ENCODE measurements at places on chromosomes 16 and 17.

DNA sequence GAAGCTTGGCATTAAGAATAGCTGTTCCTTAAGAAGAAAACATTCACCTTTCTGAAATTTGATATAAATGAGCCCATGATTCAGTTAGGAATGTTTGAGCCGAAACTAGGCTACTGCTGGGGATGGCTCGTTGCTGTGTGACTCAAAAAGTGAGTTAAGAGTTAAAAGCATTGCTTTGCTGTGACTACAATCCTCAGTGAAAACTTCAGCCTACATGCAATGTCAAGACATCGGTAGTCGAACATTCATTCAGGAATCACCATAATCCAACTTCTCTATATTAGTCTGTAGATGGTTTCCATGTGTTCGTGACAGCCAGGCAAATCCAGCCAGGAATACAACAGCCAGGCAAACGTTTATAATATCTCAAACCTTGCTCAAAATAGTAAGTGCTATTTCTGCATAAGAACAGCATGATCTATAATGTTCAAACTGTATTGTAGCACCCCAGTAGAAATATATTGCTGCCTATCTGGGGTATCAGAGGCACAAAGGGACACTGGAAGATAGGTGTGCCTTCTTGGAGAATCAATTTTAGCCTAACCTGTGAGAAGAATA is 1225.1 kb downstream of the CDH8 start:
- no peak for DNase-seq

DNA sequence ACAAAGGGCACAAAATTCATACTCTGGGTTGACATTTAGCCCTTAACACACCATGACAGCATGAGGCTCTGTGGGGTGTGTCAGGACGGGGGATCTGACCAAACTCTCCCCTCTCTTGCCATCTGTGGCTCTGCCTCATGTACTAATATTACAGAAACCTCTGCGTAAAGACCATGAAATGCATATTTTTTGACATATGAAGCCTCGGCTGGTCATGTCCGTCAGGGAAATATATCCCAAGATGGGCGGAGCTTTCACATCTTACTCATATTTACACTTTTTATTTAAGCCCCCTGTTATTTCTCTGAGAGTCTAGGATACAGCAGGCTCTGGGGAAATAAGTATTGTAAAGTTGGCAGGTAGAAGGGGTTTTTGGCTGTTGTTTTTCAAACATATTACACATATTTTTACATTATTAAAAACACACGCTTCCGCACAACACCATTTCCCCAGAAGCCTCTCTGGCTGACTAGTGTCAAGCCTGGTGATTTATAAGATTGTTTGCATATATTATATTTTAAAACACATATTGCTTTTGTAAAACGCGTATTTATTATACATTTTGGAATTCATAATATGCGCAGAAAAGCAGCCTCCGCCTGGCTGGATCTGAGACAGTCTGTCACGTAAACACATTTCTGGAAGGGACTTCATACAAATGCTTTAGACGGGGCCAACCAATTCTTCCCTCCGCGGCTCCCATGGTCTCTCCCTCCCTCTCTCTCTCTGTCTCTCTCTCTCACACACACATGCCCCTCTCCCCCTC is 237.7 kb upstream of the ZFHX3 start:
- no peak for DNase-seq

DNA sequence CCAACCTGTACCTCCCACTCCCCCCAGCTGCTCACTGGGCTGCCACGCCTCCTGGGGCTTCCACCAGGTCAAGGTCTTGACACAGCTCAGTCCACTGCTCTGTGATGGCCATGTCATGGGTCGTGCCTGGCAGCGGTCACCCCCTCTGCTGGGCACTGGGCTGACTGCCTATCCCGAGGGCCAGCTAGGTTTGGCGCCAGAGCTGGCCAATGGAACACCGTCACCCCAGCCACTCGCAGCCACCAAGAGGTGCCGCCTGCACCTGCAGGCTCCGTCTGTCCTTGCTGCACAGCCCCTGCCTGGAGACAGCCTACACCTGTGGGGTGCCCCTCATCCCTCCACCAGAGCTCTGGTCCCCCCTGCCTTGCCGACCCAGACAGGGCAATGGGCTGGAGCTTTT is 4.5 kb upstream of the RAB40C start:
- no peak for DNase-seq

- DNase-seq: no peak
These were observed 64.0 kb downstream of the MRM1 start for GRCh38 chr17:36665417-36665816.

DNA sequence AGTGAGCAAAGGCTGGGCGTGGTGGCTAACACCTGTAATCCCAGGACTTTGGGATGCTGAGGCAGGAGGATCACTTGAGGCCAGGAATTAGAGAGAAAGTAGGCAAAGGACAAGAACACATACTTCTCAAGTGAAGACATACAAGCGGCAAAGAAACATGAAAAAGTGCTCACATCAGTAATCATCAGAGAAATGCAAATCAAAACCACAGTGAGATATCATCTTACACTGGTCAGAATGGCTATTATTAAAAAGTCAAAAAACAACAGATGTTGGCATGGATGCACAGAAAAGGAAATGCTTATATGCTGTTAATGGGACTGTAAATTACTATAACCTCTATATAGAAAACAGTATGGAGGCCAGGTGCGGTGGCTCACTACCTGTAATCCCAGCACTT is 12.2 kb upstream of the SLX4 start:
- DNase-seq: no peak

GRCh38 chr16:1216296-1216619 is 8.8 kb downstream of the TPSG1 start:
- DNase-seq: no peak

- DNase-seq: no peak
These were observed 1.2 kb downstream of the GSG1L start for GRCh38 chr16:28062261-28062846.

- DNase-seq: no peak
These were observed 3.7 kb downstream of the PIGS start for GRCh38 chr17:28567604-28568003.

- no peak for DNase-seq
These were observed 1.3 kb downstream of the METRN start for GRCh38 chr16:716200-716568.

- no peak for DNase-seq
These were observed 970.3 kb upstream of the RBFOX1 start for GRCh38 chr16:6362321-6362720.

GRCh38 chr17:1124896-1125787 is 54.6 kb downstream of the ABR start:
- no peak for DNase-seq

- no peak for DNase-seq
These were observed 10.7 kb upstream of the TMC5 start for GRCh38 chr16:19406891-19407491.

- DNase-seq: no peak
These were observed 356.9 kb downstream of the C16orf95 start for GRCh38 chr16:86960266-86960665.

DNA sequence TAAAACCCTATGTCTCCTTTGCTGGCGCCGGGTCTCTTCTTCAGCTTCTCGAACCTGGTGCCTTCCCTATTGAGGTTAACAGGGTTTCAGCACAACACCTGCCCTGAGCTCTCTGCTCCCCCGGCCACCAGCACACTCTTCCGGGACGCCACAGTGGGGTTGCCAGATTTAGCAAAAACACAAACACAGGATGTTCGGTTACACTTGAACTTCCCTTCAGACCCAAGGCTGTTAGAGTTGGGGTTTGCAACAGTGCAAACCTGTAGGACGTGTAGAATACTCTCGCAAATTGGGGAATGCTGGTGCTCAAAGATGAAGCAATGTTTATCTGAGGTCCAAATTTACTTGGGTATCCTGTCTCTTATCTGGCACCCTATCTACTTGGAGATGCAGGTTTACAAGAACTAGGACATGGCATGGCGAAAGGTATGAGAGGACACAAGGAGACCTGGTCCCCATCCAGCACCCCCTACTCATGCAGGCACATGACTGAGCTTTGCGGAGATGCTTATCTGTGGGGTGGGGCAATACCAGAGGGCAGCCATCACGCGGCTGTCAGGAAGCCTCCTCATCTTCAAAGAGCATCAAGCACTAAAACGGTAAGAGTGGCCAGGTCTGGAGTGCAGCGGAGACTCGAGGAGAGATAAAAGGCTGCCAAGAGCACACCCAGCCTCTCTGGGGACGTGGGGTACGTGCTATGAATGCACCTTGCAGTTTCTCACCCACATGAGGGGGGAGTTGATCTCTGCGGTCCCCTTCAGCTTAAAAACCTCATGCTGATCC is 52.8 kb downstream of the SDK2 start:
- DNase-seq: no peak

DNA sequence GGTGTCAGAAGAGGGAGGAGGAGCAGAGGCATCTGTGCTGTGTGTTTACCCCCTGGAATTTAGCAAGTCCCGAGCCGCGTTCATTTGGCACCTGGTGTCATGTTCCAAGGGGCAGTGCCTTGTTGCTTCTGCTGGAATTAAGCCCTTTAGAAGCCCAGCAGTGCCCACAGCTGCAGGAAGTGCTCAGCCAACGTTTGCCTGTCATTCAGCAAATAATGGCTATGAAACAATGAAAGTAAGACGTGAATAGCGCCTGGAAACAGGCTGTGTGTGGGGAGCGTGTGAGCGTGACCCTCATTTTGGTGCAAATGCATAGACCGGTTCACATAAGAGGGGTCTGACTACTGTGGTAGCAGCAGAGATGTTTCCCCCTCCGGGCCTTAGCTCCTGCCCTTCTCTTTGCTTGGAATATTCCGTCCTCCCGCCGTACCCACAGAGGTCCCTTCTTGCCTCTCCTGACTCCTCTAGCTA is 5.8 kb upstream of the ATP2C2 start:
- no peak for DNase-seq

GRCh38 chr17:12429116-12429515 is 236.6 kb upstream of the MYOCD start:
- DNase-seq: no peak

GRCh38 chr17:72562615-72563188 is 441.9 kb downstream of the SOX9 start:
- no peak for DNase-seq

- DNase-seq: no peak
These were observed 50.8 kb upstream of the MAF start for GRCh38 chr16:79651363-79651762.

DNA sequence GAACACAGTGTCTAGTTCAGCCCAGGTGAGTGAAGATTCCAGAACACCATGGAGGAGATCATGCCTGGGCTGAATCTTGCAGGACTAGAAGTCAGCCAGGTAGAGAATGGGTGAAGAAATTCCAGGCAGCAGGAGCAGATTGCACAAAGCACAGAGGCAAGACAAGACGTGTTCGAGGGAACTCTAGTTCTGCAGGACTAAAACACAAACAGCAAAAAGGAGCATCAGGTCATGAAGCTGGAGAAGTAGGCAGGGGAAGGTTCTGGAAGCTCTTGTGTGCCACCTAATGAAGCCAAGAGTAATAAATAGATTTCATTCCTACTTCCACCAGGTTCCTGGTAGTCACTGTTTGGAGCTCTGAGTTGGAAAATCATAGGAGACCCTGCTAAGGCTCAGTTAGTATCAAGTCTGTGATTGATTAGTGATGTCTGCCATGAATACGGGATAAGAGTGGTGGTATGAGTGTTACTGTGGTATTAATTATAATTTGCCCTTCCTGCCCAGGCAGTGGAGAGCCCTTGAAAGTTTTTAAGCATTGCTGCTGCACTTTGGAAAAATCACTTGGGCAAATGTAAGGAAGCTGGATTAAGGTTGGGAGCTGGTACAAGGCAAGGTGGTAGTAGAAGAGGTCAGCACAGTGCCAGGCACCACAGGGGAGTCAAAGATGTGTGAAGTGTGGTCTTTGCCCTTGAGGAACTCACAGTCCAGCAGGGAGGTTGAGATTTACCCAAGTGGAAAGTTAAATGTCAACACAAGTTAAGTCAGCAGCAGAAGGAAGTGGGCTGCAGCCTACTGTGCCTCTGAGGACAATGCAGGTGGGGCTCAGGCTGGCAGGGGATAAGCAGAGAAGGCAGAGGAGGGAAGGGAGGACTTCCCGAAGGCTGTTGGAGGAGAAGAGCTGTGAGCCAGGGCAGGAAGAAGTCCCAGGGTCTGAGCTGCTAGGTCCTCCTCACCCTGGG is 13.5 kb upstream of the FOXN1 start:
- no peak for DNase-seq

GRCh38 chr16:19559242-19559910 is 3.9 kb downstream of the VPS35L start:
- no peak for DNase-seq

DNA sequence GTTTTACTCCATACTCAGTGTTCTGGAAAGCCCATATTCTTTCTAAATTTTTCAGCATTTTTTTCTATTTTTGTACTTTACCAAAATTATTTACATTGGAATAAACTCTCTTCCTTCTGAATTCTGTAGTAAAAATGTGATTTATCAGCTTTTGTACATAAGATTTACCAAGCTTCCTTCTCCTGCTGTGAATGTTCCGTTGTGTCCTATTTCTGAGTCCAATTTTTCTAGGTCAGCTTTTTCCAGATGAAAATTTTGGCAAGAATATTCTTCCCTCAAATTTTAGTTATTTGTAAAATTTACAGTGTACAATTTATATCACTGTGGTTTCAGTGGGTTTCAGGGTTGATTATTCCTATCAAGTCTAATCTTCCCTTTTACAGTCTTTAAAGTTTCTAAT is 27.5 kb downstream of the ASPA start:
- no peak for DNase-seq

GRCh38 chr17:14539801-14540200 is 238.9 kb downstream of the HS3ST3B1 start:
- no peak for DNase-seq

- no peak for DNase-seq
These were observed 5.6 kb downstream of the AKAP1 start for GRCh38 chr17:57090560-57091185.

- DNase-seq: no peak
These were observed 1616.4 kb downstream of the CDH8 start for GRCh38 chr16:60419859-60420258.

DNA sequence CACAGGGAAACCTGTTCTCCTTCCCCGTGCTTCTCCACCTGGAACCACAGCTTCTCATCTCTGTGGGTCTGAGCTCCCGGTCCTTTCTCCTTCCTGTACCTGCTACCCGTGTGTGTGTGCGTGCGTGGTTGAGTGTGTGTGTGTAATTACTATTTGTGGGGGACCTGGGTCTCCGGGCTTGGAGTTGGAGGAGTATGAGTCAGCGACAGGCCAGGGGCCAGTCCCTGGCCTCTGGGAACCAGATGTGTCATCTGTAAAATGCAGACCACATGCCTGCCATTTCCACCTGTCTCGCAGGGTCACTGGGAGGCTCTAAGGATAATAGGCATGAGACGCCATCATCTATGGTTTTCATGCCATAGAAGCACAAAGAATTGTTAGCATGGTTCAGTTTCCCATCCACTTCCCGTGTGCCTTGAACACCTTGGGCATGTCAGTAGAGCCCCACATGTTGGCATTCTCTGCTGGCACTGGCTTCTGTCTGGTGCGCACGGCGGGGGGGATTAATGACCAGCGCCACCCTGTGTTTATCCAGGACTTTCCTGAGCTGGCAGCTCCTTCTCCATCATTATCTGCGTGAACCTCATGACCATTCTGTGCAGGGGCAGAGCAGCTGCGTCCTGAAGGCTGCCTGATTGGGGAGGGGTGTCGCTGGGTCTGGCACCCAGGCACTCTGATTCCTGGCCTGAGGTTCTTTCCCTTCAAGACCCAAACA is 1.5 kb downstream of the ZNF205 start:
- DNase-seq: no peak

GRCh38 chr16:76946879-76947278 is 244.1 kb upstream of the MON1B start:
- no peak for DNase-seq

Data from stimulated activated CD4-positive, alpha-beta T cell treated with anti-CD3 and anti-CD28 coated beads, Interleukin-15, amount 100 ng/mL, for 48 hours (primary cell).